GM04503 (cell line): ENCODE measurements at places on chromosomes 6 and 20.

DNA sequence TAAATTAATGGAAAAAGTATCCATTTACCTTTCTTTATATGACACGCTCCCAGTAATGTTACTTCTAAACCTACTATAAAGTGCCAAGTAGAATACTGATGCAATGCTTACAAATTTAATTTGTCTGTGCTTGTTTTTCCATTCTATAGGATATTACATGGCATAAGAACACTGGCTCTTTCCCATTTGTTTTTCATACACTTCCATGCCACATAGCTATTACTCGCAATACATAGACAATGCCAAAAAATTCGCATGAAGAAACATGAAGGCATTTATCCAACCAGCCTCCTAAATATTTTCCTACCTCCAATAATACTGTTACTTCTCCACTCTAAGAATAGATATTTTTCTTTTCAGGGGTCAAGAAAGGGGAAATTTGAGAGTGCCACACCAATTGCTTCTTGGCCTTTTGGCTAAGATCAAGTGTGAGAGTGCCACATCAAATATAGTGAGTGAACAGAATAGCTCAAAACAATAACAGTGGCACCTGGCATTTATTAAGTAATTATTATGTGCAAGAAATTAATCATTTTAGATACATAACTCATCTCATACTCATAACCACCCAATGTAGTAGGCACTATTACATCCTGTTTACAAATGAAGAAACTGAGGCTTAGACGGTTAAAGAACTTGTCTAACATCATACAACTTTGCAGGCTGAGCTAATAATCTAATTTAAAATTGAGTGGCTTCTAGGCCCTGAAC is 845 bp upstream of the DST start:
- DNase-seq, result no peak

- no peak for DNase-seq
Observed at GRCh38 chr6:151131324-151132007, 108.3 kb upstream of the AKAP12 start.

DNA sequence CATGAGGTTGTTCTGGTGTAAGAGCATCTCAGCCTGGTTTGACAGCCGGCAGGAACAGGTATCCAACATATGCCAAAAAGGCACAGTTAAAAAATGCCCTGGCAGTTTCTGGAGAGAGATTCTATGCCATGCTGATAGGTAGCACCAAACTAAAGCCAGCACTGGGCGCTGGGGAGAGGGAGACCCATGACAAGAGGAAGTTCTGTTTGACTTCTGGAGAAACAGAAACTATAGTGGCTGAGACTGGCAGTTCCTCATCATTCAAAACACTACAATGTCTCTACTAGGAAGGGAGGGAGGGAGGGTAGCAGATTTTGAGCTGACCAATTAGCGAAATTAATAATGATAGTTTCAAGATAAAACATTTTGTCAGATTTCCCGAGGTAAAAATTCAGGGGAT is 174.1 kb downstream of the ADAT2 start:
- no peak for DNase-seq

DNA sequence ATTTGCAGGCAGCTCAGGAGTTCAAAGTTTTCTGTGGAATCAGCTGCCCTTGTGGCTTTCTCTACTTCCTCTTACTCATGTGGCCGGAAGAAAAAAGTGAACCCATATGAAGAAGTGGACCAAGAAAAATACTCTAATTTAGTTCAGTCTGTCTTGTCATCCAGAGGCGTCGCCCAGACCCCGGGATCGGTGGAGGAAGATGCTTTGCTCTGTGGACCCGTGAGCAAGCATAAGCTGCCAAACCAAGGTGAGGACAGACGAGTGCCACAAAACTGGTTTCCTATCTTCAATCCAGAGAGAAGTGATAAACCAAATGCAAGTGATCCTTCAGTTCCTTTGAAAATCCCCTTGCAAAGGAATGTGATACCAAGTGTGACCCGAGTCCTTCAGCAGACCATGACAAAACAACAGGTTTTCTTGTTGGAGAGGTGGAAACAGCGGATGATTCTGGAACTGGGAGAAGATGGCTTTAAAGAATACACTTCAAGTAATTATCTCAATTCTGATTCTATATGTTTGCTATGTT is 1.1 kb downstream of the MGME1 start:
- no peak for DNase-seq

DNA sequence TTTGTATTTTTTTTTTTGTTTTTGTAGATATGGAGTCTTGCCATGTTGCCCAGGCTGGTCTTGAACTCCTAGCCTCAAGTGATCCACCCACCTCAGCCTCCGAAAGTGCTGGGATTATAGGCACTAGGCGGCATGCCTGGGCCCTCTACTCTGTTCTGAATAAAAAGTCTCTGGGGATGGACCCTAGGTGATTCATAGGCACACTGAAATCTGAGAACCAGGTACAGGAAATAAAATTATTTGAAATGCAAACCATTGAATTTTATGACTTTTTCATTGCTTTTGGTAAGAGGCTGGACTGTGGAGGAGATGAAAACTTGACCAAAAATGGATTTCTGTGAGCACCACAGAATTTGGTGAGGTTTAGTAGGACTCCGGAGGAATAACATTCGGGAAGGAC is 117.5 kb downstream of the PRIM2 start:
- DNase-seq, result no peak

DNA sequence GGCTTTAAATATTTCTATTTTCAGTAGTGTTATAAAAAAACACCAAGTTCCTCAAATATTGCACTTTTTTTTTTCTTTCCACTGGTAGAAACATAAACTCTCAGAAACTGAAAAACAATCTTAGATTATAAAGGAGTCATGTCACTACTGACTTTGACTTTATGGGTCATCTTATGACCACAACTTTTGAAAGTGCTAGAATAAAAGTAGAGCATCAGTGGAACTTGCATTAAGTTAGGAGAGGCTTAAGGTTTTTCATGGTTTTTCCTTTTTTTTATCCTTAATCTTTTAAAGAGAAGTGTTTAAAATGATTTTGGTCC is 56.6 kb upstream of the SUPT3H start:
- DNase-seq, result no peak

GRCh38 chr20:40354880-40355279 is 334.2 kb downstream of the MAFB start:
- DNase-seq, result no peak

DNA sequence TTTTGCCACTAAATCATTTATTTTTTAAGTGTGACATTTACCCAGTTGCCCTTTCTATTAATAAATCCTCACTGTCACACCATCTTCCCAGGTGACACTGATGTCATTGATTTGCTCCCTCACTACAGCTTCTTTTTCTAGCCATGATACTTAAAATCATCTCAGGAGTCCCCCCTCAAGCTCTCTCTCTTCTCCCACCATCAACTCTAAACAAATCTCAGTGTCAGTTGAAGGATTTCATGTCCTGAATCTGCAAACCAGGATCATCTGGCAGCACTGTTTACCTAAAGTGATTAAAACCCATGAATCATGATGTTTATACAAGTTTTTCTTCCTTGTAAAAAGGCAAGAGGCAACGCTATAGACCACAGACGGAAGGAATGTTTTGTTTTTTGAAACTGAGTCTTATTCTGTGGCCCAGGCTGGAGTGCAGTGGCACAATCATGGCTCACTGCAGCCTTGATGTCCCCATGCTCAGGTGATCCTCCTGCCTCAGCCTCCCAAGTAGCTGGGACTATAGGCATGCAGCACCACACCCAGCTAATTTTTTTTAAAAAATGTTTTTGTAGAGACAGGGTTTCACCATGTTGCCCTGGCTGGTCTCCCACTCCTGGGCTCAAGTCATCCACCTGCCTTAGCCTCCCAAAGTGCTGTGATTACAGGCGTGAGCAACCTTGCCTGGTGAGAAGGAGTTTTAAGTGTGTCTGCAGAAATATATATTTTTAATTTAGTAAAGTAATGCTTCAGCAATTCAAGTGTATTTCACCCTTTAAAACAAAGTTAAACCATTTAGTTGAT is 30.1 kb upstream of the SH3BGRL2 start:
- peak; percentile 10 for DNase-seq

DNA sequence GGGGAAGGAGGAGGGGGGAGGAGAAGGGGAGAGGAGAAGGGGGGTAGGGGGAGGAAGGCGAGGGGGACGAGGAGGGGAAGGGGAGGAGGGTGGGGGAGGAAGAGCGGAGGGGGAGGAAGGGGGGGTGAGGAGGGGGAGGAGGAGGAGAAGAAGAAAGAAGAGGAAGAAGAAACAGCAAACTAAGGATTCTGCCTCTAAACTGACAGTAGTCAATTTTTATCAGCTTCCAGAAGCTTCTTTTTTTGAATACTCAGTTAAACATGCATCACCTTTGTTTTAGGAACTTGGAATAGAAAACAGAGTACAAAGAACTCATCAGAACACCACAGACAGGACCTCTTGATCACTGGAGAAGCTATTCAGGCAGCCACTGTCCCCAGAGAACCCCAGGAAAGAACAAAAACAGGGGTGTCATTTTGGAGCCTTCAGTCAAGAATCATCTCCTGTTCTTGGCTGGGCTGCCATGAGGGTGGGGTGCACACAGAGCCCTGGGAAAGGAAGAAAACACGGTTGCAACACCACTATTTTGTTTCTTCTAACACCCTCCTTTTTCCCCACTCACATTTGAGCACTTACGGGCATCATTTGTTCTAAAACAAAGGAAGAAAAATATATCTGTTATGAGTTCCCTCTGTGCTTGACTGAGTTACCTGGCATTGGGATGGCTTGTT is 67.4 kb downstream of the TMEM170B start:
- DNase-seq, result no peak

DNA sequence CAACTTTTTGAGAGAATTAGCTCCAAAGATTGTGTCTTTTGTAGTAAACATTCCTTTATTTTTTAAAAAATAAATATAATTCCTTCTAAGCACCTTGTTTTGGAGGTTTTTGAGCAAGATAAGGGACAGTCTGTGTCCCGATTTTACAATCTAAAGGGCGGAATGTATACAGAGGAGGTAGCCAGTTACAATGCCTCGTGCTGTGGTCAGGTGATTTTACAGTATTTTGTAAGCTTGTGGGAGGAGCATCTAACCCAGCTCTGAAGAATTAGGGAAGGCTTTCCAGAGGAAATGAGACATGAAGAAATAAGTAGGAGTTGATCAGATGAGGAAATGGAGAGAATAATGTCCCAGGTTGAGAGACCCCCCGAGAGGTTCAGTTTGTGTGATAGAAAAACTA is 1.3 kb downstream of the HINT3 start:
- no peak for DNase-seq
